ENCODE measurements at places on chromosomes 5 and 9. TPM values are rescaled to one million over a fixed set of nuclear protein-coding genes. Genes with fewer than 3 reads are reported as not detected.

- no peak for DNase-seq
Observed at GRCh38 chr5:78594610-78595457, 53.7 kb downstream of the LHFPL2 start.

- DNase-seq = no peak
Observed at GRCh38 chr5:154580422-154580821, 102.4 kb upstream of the HAND1 start.

DNA sequence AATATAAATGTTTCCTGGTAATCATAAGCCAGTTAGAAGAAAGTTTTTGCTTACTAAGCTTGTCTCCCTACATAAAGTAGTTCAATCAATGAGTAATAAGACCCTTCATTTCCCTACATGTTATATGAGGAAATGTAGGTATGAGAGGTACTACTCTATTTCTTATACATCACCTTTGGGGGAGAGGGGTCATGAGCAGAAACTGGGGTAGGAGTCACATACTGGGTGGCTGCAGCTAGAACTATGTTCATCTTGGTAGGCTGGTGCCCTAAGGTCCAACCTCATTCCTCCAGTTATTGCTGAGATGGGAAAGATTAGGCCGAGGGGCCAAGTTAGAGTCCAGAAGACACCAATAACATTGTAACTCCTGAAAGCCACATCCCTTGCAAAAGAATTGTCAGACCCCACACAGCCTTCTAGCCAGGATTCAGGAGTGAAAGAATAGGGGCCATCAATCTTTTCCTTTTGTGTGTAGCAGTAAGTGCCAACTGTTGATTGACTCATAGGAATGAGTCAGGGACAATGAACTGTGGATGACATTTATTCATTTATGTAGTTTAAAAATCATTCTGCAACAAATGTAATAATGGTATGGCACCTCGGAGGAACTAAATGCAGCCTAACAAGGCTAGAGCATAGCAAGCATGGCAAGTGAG is 21.6 kb upstream of the SREK1 start:
- DNase-seq = no peak

- no peak for DNase-seq
Observed at GRCh38 chr5:141603923-141604717, 14.7 kb downstream of the DIAPH1 start.

- no peak for DNase-seq
Observed at GRCh38 chr9:14479163-14479560, 165.2 kb upstream of the NFIB start.

- no peak for DNase-seq
Observed at GRCh38 chr5:5572976-5573797, 150.7 kb downstream of the ICE1 start.

DNA sequence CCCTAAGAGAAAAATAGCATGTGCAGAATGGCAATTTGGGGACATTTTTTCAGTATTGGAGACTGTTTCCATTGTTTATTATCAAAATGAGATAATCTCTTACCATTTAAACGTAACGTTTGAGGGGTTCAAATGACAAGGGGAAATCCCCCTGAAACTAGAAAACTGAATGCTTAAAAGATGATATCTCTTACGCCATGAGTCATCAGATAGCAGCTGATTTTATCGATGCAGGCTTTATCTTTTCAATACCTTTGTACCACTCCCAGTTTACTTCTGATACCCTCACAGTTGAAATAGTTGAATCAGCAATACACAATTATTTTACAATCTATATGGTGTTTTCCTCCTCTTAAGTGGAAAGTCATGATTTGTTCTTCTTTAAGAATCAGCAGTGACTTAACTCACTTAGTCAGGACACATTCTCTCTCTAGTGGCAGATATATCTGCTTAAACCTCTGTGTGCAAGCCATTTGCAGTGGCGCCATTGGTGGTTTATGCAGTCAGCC is 29.2 kb downstream of the OSMR start:
- no peak for DNase-seq

DNA sequence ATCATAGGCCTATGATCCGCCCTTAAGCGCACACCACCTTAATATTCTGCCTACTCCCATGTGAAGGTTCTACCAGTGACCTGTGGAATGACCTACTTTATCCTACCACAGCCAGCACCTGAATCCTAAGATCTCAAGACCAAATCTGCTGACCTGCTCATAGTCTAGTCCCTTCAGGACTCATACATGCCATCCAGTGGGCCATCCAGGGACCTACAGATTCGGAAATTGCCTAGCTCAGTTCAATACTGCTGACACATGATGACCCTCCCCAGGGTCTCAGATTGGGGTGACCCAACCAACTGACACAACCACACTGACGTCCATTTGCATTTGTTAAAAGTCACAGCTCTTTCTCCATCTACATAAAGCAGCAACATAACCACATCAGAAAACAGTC is 443.8 kb upstream of the ST8SIA4 start:
- DNase-seq = no peak

DNA sequence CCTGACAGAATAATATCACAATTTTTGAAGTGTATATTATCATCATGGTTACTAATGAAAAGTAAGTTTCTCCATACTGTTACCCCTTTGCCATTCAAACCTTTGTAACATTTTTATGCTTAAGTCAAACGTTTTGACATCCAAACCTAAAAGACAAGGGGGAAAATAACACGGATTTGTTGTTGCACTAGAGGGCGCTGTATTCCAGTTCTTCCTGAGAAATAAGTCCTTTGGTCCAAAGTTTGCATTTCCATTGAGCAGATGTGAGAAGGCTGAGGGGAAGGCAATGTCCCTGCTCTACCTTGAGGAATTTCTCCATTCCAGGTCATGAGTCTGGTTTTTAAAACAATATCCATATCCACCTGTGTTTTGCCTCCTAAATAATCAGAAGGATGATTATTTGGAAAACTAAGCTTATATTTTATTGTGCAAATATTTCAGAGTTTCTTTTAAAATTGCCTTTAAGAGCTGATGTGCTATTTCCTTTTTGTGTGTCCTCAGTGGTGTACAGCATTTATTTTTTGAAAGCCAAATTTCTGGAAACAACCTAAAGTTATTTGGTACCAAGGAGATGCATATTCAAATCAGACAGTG is 9.7 kb downstream of the LECT2 start:
- peak; percentile 21 for DNase-seq

GRCh38 chr5:82466986-82467561 is 188.9 kb upstream of the RPS23 start:
- no peak for DNase-seq

GRCh38 chr5:91403438-91403837 is 20.3 kb upstream of the ARRDC3 start:
- DNase-seq = no peak

DNA sequence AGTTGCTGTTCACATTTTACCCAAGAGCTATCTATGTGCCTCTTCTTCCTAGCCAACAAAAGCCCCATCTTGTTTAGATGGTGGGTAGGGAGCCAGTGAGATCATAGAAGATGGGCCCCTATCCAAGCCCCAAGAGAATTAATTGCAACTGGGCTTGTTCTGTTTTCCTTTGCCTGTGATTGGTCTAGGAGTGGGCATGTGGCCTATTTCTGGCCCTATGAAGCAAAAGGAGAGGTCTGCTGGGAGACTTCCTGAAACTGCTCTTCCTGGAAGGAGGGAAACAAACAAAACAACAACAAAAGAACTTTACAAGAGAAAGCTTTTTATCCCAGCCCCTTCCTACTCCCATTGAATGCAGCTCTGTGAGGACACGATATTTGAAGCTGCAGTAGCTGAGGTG is 32.5 kb upstream of the ALDOB start:
- DNase-seq = no peak

GRCh38 chr5:55691265-55692105 is 20.6 kb downstream of the SLC38A9 start:
- DNase-seq = no peak

GRCh38 chr9:101449071-101449721 is 13.6 kb upstream of the ALDOB start:
- DNase-seq = peak; percentile 90

GRCh38 chr5:120465436-120465961 is 1.4 kb downstream of the PRR16 start:
- DNase-seq = peak; percentile 63

DNA sequence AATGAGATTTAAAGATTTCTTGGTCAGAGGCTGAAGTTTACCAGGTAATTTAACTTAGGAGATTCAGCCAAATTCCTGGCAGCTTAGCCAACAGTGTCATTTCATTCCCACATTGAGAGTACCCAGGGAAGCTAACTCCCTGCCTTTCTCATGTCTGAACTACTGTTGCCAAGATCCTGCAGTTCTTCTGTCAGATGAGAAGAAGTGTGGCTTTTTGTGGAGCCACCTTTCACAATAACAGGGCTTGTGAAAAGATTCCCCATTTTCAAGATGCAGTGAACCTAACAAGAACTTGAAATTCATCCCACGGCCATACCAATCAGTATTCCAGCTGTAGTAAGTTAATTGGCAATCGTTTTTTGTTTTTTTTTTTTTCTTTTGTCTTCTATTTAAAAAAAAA is 176.4 kb downstream of the XRCC4 start:
- DNase-seq = no peak

GRCh38 chr5:108373426-108373825 is 8.5 kb downstream of the FBXL17 start:
- DNase-seq = no peak

MARCHF11 gene
- total RNA-seq = 1.5 TPM

GDA gene
- total RNA-seq = 1.2 TPM

CACFD1 gene
- total RNA-seq = 45.4 TPM

BAAT gene
- total RNA-seq = 0.54 TPM

ZDHHC11 gene
- 73.0 TPM for total RNA-seq

AFAP1L1 gene
- 0.25 TPM for total RNA-seq

CDX1 gene
- not detected for total RNA-seq

TAS2R1 gene
- not detected for total RNA-seq

ANKDD1B gene
- 2.3 TPM for total RNA-seq

LCN15 gene
- 1.9 TPM for total RNA-seq

SLC34A3 gene
- not detected for total RNA-seq

PTAR1 gene
- total RNA-seq = 49.9 TPM

CXXC5 gene
- 130 TPM for total RNA-seq

All from glutamatergic neuron (in vitro differentiated cells).